T1000 (cell line): ENCODE measurements at places on chromosomes 1 and 21.

- DNase-seq, result no peak
These were observed 2.4 kb upstream of the TMEM125 start for GRCh38 chr1:43267291-43267805.

DNA sequence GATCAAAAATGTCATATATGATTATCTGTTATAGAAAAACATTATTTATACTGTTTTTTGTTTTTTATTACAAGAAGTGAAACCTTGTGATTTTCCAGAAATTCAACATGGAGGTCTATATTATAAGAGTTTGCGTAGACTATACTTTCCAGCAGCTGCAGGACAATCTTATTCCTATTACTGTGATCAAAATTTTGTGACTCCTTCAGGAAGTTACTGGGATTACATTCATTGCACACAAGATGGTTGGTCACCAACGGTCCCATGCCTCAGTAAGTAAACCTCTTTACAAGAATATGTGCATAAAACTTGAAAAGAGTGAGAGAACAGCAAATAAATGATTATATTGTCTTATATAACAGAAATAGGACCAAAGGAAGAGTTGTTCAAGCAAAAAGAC is 14.5 kb downstream of the CFHR4 start:
- DNase-seq, result no peak

DNA sequence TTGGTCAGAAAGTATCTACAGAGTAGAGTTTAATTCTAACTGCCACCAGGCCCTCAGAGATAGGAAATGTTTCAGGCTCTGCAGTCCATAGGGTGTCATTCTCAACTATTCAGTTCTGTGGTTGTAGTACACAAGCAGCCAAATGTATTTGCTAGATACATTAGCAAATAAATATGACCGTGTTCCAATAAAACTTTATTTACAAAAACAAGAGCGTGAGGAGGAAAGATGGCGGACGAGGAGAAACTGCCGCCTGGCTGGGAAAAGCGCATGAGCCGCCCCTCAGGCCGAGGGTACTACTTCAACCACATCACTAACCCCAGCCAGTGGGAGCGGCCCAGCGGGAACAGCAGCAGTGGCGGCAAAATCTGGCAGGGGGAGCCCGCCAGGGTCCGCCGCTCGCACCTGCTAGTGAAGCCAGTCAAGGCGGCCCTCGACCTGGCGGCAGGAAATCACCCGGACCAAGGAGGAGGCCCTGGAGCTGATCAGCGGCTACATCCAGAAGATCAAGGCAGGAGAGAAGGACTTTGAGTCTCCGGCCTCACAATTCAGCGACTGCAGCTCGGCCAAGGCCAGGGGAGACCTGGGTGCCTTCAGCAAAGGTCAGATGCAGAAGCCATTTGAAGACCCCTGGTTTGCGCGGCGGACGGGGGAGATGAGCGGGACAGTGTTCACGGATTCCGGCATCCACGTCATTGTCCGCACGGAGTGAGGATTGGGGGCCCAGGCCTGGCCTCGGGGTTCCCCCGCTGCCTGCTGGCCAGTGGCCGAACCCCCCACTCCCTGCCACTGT is 286.1 kb downstream of the LRRC40 start:
- DNase-seq, result no peak

GRCh38 chr1:41357451-41358101 is 3.7 kb upstream of the FOXO6 start:
- no peak for DNase-seq

- DNase-seq, result no peak
These were observed 6.5 kb downstream of the RHEX start for GRCh38 chr1:206059355-206059915.

DNA sequence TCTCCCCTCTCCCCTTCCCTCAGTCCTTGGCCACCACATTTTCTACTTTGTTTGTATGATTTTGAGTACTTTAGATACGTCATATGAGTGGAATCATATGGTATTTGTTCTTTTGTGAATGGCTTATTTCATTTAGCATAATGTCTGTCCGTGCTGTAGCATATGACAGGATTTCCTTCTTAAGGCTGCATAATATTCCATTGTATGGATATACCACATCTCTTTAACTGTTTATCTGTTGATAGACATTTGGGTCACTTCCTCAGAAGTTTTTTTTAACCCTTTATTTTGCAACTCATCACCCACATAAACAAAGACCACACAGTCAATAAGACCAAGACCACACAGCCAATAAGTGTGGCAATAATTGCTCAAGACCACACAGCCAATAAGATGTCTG is 24.9 kb downstream of the FAM163A start:
- no peak for DNase-seq

DNA sequence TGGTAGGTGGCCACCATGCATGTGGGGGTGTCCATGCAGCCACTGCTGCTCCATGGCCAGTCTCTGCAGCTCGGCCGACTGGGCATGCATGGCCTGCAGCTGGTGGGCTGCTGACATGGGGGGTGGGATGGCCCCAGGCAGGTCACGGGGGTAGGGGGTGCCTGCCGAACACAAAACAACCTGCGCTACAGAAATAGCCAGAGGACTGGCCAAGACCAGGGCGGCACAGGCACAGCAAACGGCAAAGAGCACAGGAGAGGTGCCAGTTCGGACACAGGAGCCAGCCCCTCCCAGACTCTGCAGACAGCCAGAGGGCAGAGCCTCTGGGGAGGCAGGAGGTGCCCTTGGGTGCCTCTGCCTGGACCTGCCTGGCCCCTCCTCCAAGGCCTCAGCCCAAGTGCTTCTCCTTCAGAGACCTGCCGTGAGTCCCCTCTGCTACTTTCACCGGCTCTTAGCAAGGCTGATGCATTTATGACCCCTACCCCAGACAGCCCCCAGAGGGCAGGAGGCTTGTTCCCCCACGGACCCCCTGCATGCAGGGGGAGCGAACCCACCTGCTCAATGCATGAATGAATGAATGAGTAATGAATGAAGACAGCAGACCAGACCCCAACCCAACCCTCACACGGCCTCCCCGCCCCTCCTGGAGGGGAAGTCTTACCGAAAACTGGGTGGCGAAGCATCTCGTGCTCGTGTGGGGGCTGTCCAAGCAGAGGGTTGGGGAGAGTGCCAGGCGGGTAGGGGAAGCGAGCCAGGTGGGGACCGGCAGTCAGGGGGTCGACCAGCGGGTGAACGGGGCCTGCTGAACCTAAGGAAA is 37.7 kb downstream of the SLC45A1 start:
- DNase-seq, result no peak

- DNase-seq, result no peak
These were observed 14.1 kb upstream of the A3GALT2 start for GRCh38 chr1:33335020-33335419.

DNA sequence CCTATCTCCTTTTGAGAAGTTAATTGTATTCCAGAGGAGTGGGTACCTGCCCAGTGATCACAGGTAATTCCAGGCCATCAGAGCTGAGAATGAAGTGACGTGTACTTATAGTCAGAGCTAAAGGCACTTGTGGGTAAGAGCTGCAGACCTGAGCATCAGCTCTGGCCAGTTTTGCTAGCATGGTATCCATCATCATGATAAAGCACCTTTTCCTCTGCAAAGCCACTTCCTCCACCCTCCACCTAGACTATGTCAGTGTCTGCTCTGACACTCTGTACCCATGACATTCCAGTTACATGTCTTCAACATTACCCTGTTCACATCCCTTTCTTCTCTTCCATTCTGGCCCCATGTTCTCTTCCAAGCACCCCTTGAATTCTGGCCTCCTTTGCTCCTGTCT is 157.3 kb downstream of the GRIK3 start:
- DNase-seq, result no peak

DNA sequence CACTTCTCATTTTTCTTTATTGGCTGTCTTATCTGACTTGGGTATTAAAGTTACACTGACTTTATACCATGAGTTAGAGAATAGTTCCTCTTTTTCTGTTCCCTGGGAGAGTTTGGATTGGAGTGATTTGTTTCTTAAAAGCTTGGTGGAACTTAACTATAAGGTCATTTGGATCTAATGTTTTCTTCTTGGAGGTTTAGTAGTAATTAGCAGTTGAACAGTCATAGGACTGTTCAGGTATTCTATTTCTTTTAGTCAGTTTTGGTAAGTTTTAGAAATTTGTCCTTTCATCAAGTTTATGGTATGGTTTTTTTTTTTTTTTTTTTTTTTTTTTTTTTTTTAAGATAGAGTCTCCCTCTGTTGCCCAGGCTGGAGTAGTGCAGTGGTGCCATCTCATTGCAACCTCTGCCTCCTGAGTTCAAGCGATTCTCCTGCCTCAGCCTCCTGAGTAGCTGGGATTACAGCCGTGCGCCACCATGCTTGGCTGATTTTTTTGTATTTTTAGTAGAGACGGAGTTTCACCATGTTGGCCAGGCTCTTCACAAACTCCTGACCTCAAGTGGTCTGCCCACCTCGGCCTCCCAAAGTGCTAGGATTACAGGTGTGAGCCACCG is 6.3 kb downstream of the TTC3 start:
- no peak for DNase-seq

DNA sequence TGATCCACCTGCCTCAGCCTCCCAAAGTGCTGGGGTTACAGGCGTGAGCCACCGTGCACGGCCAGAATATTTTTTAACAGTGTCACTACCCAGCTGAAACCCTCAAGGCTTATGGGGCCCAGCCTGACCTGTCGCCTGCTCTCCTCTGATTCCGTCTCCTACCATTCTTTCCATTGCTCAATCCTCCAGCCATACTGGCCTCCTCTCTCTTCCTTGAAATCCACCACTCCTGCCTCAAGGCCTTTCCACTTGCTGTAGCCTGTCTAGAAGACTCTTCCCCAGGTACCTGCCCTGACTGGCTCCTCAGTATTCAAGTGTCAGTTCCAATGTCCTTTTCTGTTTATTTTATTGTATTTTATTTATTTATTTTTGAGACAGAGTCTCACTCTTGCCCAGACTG is 53.9 kb downstream of the YARS1 start:
- DNase-seq, result no peak

GRCh38 chr1:53153752-53154151 is 11.3 kb upstream of the SLC1A7 start:
- DNase-seq, result no peak

DNA sequence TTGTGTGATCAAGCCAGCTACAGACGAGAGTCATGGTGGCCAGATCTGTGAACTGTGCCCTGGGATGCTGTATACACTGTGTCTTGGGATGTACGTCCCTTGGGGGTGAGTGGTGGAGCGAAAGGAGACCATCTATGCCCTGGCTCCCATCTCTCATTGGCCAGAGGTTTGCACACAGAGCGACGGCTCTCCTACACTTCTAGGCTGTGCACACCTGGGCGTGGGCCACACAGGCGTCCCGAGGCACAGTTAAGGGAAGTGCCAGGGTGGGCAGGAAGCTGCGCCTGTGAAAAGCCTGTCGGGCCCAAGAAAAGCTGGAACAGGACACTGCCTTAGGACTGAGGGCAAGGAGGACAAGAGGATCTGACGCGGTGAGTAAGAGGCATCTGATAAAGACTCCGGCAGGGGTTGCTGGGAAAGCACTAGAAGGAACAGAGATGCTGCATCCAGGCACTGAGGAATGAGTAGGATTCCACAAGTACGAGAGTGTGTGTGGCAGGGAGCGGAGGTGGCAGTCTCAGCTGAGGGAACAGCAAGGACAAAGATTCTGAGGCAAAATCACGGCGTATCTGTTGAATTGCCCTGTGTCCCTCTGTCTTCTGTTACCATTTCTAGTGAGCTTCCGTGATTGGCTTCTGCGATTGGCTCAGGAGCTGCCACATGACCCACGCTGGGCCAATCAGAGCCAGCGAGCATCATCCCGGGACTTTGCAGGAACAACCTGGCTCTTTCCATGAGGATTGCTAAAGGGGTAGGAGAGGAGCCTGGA is 67.9 kb upstream of the ZBTB40 start:
- no peak for DNase-seq

GRCh38 chr21:31329456-31330143 is 14.5 kb downstream of the TIAM1 start:
- no peak for DNase-seq

- peak; percentile 82 for DNase-seq
These were observed 41.3 kb upstream of the TACSTD2 start for GRCh38 chr1:58618303-58618702.

- no peak for DNase-seq
These were observed 16.2 kb downstream of the CSRP1 start for GRCh38 chr1:201490708-201491131.

DNA sequence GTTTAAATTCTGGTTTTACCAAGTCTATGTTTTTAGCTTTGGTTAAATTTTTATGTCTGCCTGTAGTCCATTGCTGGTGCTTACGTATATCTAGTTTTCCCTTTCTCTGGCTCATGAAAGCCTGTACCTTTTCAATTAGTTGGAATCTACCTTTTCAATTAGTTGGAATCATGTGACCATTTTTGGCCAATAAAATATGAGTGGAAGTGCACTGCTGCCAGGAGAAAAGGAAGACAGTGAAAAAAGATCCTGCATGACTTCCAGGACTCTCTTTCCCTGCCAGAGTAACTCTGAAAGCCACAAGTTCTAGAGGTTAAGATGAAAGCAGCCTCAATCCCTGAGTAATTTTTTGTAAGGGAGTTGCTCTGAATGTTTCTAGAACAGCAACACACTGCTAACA is 2.2 kb upstream of the GRIK1 start:
- no peak for DNase-seq

- no peak for DNase-seq
These were observed 502 bp downstream of the VANGL2 start for GRCh38 chr1:160400646-160401486.

DNA sequence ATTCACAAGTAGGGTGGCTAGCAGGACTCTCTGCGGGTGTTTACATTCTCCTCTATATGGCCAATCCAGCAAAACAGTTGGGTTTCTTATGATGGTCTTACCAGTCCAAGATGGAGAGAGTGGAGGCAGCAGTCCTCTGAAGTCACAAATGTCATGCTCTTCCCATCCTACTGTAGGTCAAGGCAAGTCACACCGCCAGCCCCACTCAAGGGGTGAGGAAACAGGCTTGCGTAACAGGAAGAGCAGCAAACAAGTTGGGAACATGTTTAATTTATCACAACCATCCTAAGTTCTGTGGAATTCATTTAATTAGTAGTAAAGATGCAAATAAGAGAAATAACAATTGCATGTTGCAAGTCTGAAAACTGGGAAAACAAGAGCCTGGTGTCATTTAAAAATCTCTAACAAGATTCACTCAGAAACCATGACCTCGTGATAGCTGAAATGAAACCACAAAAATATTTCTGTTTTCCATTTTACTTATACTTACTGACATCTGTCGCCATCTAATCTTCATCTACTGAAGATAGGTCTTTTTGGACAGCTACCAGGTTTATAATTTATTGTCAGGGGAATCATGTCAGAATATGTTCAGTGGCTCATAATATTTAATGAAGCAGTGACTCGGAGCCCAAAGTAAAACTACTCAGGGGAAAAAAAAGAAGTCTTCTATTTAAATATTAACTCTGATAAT is 349.1 kb upstream of the FMN2 start:
- no peak for DNase-seq
